Fibroblast of gingiva (primary cell): ENCODE measurements at places on chromosomes 1 and 21.
A peak's percentile ranks its signal among the peaks of the same experiment; 100 is the strongest.

- no peak for DNase-seq
These were observed 61.8 kb downstream of the CENPF start for GRCh38 chr1:214664651-214665433.

GRCh38 chr1:53275566-53275965 is 37.2 kb upstream of the MAGOH start:
- DNase-seq, result no peak

GRCh38 chr1:2628191-2628932 is 4.5 kb downstream of the MMEL1 start:
- no peak for DNase-seq

DNA sequence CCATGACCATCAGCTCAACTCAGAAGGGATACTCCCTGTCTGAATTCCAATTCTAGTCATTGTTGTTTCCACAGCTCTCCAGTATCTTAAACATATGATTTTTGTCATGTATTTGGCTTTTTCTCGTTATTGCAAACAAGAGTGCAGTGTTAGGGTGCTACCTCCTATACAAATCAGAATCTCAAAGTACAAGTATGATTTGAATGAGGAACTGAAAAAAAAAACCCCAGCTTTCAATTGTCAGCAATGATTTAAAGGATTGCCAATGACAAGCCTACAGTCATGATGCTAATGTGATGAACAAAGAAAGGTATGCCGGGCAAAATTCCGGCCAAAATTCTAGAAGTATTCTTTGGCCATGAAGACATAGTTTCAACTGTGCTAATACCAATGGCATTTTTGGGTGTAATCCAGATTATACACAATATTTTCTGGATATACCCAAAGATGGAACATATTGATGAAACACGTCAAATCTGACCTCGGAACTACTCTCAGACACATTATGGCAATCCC is 14.9 kb downstream of the TMEM35B start:
- no peak for DNase-seq

DNA sequence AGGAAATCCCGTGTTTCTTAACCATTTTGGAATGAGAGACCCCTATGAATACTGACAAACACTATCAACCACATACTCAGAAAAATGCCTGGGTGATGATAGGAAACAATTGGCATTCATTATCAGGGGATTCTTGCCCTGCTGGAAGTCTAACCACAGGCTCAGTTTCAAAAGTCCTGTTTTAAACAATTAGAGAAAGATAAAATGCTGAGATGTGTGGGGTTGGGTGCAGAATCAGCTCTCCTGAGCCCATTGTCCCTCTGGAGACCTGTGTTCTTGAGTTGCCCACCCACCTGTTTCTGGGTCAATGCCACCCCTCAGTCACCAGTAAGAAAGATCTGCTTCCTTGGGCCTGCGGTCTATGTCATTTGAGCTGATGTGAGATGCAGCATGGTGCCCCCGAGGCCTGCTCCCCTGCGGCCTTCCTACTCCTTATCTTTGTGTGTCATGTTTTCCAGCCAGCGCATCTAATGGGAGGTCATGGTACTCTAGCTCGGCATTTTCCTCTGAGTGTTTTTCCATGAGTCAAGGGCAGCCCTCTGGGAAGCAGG is 130.3 kb upstream of the PLXNA2 start:
- no peak for DNase-seq

- DNase-seq, result peak; percentile 32
These were observed 911 bp downstream of the GNB1 start for GRCh38 chr1:1889847-1890505.

GRCh38 chr1:228259368-228259894 is 51.6 kb downstream of the OBSCN start:
- DNase-seq, result no peak

- DNase-seq, result peak; percentile 90
These were observed 19.1 kb downstream of the RUNX3 start for GRCh38 chr1:24910751-24911650.

- no peak for DNase-seq
These were observed 119.8 kb downstream of the SDCCAG8 start for GRCh38 chr1:243375596-243375995.

DNA sequence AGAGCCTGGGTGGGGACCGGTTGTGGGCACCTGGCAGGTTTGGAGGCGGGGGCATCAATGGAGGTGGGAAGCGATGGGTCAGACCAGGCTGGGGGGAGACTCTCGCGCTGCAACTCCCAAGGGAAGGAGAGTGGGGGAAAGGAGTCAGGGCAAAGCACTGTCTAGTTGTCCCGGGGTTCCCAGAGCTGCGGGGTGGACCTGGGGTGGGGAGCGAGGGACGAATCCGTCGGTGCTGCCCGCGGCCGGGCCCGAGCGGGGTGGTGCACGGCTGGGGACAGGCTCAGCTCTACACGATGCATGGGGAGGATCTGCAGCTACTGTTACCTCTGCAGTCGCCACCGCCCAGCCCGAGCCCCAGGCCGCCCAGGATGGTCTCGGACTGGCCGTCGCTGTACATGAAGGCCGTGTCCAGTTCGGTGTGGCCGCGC is 427 bp downstream of the AKR7A2 start:
- DNase-seq, result peak; percentile 21

DNA sequence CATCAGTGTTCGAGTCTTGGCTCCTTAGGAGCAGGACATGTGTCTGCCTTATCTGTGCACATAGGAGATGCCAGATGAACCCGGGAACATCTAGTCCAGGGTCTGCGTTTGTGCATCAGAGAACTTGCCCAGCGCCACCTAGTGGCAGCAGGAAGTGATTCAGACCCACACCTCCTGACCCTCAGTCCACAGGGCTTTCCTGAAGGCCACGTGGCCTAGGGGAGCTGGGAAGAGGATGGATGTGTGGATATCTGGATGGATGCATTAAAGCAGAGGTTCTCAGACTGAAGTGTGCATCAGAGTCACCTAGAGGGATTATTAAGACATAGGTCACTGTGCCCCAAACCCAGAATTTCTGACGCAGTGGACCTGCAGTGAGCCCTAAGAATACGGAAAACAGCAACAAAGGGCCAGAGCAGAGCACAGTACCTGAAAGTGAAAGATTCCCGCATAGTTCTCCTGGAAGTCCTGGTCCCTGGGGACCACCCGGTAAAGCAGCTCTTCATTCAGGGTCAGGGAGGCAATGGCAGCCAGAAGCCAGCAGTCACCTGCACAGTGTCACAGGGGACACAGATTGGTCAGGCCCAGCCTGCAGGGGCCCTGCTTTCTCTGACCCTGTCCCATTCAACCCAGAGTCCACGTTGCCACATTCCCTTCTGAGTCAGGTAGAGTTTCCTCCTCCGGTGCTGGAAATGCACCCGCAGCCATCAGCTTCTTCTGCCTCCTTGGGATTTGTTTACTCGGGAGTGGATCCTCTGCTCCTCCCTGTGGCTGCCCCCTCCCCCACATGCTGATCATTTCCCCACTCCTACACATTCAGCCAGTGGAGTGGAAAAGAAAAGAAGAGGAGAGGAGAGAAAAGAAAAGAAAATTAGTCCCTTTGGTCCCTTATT is 37.0 kb downstream of the CAPN8 start:
- no peak for DNase-seq

GRCh38 chr21:39104911-39105310 is 78.3 kb downstream of the PSMG1 start:
- no peak for DNase-seq

- DNase-seq, result no peak
These were observed 32.8 kb downstream of the ASTN1 start for GRCh38 chr1:177131723-177132122.

DNA sequence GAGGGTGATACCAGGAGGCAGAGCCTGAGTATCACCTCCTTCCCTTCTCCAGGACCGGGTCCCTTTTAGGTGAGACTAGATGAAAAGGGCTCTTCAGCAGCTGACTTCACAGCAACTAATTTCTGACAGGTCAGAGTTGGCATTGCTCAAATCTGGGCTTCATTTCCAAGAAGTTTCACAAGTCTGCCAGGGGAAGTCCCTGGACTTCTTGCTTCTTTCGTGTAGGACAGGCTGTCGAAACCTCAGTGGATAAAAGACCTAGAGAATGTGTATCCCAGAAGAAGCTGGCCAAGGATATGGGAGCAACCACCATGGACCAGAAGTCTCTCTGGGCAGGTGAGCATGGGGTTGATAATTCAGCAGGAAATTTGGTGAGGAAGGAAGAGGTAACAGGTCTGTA is at the start of gene CHI3L2:
Gene CHI3L2, plus strand, starts transcription at position 280 of the 400 bp plus-strand sequence. Its CDS starts 17 bp downstream, at position 297.
- DNase-seq, result peak; percentile 83

DNA sequence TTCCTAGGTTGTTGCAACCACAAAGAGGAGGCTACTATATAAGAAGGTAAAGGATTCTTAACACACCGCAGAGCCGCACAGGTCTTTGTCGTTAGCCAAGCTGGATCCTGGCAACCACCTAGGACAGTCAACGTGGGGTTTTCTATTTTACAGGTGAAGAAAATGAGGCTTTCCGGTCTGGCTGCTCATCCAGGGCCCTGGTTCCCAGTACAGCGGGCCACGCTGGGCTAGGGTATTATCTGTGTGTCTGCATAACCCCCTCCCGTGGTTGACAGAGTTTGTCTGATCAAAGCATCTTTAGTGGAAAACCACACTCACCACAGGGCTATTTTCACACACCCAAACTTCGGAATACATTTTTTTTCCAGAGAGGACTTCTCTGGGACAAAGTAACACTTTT is 39.0 kb upstream of the PDE9A start:
- DNase-seq, result no peak

GRCh38 chr21:29640080-29640508 is 299.7 kb downstream of the GRIK1 start:
- DNase-seq, result no peak

DNA sequence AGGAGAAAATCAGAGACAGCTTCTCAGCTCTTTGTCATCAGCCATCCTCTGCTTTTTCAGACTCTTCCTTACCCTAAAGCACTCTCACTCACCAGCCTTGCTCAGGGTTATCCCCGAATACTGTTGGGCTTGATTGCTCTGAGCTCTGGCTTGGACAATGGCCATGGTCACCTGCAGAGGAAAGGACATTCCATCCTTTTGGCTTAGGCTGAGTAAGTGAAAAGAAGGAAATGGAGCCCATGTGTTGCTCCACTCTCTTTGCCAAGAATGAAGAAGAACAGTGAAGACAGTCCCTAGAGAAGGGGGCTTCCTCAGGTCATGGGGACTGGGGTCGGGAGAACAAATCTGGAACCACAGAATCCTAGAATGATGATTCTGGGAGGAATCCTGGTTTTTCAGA is 2.3 kb downstream of the MTMR11 start:
- no peak for DNase-seq

- DNase-seq, result no peak
These were observed 28.3 kb downstream of the POU2F1 start for GRCh38 chr1:167248707-167249642.

DNA sequence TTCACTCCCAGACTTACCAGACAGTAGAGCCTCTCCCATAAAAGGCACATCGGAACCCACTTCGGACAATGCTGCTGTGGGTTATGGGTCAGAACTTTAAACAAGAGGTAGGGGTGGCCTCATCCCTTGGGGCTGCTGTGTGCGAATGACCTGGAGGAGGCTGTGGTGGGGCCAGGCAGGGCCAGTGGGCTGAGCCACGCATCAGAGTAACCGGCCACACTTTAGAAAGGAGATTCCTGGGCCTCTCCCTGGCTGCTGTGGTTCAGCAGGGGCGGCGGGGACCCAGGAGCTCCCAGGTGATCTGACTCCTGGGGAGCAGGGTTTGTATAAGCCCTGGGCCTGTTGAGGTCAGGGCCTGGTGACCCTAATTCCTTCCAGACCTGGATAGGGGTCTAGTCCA is 110.2 kb upstream of the C1orf174 start:
- no peak for DNase-seq

DNA sequence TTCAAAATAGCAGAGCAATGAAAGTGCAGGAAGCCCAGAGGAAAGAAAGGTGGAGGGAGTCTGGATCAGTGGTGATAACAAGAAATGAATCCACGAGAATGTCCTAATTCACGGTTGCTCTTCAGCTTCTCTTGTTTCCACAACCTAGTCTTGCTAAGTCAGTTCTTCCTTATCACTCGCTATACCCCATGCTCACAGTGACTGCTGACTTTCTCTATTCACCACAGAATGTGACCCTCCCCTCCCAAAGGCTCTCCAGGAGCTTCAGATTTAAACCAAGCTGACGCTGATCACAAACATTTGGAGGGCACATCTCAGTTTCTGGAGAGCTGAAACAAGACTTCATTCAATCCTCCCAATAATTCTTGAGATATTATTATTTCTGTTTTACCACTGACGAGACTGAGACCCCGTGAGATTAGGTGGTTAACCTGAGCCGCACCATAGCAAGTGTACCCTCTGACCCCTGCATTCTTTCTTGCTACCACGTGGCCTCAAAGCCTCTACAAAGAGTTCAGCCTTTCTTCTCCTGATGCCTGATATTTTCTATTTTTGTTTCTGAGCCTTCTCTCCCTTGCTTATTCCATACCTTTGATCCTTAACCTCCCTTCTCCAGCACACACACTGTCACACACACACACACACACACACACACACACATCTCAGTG is 10.7 kb upstream of the CCN1 start:
- DNase-seq, result no peak

GRCh38 chr1:224623743-224624333 is 7.7 kb downstream of the CNIH3 start:
- peak; percentile 52 for DNase-seq

DNA sequence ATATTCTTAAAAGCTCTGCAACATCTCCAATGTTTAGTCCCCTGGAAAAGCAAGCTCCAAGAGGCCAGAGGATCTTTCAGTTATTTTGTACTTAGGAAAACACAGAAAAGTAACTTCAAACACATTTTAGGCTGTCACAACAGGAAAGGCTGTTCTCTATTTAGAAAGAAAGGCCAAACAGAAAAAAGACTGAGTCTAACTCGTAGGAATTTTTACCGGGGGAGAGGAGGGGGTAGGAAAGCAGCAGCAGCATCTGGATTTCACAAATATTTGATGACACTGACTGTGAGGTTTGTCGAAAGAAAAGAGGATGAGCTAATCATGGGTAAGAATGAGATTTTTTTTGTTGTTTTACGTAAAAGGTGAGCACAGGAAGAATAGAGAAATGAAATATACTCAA is 107.1 kb downstream of the EIF4G3 start:
- peak; percentile 82 for DNase-seq

GRCh38 chr1:80056179-80056578 is 1049.6 kb upstream of the ADGRL4 start:
- DNase-seq, result no peak

DNA sequence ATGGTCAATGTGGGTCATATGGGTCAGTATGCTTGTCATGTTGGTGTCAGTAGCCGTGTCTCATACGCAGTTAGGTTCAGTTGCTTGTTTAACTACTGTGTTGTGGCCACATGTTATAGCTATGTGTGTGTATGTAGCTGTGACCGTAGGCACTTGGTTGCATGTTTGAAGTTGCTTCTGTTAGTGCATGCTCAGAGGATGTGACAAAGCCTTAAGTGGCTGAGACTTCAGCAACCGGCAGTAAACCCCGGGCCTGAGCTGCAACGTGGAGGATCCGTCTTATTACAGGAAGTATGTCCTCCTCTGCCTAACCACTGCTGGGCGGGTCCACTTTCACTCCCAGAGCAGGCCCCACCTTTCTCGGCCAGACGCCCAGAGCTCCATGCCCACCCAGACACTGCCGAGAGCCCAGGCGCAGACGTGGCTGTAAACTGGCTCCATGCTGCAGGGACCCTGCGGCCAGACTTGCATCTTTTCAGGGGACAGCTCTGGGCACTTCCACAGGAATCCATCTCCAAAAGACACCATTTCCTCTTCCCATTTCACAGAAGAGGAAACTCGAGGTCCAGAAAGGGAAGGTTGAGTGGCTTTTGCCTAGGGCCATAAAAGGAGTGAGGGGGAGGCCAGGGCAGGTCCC is 2.2 kb downstream of the TCEA3 start:
- peak; percentile 58 for DNase-seq

GRCh38 chr1:181148636-181149035 is 60.1 kb downstream of the IER5 start:
- DNase-seq, result no peak

GRCh38 chr1:93573940-93574469 is 107.6 kb downstream of the BCAR3 start:
- no peak for DNase-seq
